Naive thymus-derived CD4-positive, alpha-beta T cell (primary cell): ENCODE measurements at places on chromosomes 16 and 17.

DNA sequence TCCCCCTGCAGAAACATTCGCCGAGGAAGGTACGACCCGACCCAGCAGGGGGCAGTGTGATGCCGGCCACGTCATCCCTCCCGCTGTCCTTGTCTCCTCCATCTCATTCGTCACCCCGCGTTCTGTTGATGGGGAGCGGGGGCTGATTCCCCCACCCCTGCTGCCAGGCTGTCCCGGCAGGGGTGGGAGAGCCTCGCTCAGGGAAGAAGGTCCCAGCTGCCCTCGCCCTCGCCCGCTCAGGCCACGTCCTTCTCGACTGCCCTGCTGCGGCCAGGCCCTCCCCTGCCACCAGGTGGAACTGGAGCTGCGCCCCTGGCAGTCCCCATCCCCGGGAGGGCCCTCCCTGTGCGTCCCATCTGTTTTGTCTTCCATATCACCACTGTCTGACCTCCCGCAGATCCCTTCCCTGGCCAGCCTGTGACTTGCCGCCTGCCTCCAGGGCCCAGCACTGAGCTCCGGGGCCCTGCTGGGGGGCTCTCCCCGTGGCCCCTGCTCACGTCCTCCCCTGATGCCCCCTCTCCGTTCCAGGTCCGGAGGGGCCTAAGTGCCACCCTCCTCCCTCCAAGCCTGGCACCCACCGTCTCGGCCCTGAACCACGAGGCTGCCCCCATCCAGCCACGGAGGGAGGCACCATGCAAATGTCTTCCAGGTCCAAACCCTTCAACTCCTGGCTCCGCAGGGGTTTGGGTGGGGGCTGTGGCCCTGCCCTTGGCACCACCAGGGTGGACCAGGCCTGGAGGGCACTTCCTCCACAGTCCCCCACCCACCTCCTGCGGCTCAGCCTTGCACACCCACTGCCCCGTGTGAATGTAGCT, 20.6 kb downstream of the ADAM11 start:
- peak overlapping the region; percentile 59 for H3K4me3 ChIP-seq
- no peaks in the 10 kb centered on the region for H3K27me3 ChIP-seq
- DNase-seq = peak; percentile 73
- no peak overlapping the region for H3K27ac ChIP-seq
- no peaks in the 10 kb centered on the region for H3K36me3 ChIP-seq

DNA sequence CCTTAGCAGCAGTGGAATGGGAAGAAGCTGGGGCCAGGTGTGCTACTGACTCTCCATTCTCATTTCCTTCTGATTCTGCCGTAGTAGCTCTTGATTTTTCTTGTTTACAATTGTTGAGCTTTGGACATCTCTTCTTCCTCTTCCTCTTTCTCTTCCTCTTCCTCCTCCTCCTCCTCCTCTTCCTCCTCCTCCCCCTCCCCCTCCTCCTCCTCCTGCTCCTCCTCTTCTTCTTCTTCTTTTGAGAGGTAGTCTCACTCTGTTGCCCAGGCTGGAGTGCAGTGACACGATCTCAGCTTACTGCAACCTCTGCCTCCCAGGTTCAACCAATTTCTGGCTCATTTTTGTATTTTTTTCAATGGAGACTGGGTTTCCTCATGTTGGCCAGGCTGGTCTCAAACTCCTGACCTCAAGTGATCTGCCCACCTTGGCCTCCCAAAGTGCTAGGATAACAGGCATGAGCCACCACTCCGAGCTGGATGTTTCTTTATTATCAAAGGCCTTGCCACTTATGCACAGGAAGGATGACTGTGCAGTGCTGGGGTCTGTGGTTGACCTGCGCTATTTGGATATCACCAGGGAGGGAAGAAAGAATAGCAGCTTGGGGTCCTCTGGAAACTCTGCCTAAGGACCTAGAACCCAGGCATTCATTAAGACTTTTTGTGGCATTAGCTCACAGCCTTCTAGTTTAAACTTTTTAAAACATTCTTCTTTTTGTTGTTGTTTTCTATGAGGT, 127.8 kb upstream of the KCNJ16 start:
- H3K36me3 ChIP-seq = no peaks in the 10 kb centered on the region
- no peak overlapping the region for H3K4me3 ChIP-seq
- no peaks in the 10 kb centered on the region for H3K4me1 ChIP-seq
- no peaks in the 10 kb centered on the region for H3K27me3 ChIP-seq

GRCh38 chr17:68585643-68586042, 15.5 kb downstream of the FAM20A start:
- no peak for DNase-seq
- H3K4me3 ChIP-seq = no peak overlapping the region
- no peaks in the 10 kb centered on the region for H3K36me3 ChIP-seq
- H3K27ac ChIP-seq = no peak overlapping the region

GRCh38 chr16:9650284-9650683, 531.9 kb downstream of the GRIN2A start:
- H3K4me1 ChIP-seq = no peaks in the 10 kb centered on the region
- H3K36me3 ChIP-seq = no peaks in the 10 kb centered on the region

- no peak overlapping the region for H3K27ac ChIP-seq
- DNase-seq = no peak
- peaks cover 19% of the 10 kb centered on the region for H3K4me1 ChIP-seq
- H3K36me3 ChIP-seq = no peaks in the 10 kb centered on the region
- peak overlapping the region; percentile 64 for H3K4me3 ChIP-seq
- H3K27me3 ChIP-seq = no peaks in the 10 kb centered on the region
Measured at GRCh38 chr16:2968368-2968737, 795 bp upstream of the PAQR4 start.

- no peak overlapping the region for H3K27ac ChIP-seq
- peak; percentile 71 for DNase-seq
- H3K27me3 ChIP-seq = no peaks in the 10 kb centered on the region
- H3K4me3 ChIP-seq = no peak overlapping the region
Measured at GRCh38 chr16:1300664-1301476, 8.6 kb upstream of the UBE2I start.

DNA sequence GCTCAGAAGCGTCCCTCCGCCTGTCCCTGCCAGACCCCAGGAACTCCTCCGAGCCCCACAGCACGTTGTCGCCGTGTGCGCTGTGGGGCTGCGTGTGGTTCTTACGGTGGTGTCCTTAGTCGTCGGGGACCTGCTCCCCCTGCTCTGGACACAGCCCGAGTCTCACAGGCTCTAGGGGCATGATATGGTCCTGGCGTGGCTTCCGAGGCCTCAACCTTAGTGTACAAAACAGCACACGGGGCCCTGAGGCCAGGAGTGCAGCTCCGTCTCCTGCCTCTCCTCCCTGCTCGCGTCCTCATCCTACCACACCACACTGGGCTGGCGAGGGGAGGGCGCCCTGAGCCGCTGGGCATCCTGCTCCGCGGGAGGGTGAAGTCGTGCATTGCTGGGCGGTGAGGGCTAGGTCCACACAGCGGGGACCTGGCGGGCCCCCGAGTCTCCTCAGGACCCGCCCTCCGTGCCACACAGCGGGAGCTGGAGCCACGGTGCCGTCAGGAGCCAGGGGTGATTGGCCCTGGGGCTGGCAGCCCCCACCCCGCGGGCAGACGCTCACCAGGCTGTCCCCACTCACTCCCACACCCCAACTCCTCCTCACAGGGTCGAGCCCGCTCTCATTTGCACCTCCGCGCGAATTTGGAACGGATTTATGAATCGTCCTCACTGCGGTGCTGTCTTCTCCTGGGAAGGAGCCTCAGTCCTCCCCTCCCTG, 1.2 kb upstream of the MAFG start:
- H3K4me1 ChIP-seq = peaks cover 31% of the 10 kb centered on the region
- DNase-seq = no peak
- peak overlapping the region; percentile 52 for H3K4me3 ChIP-seq
- no peaks in the 10 kb centered on the region for H3K36me3 ChIP-seq

- no peaks in the 10 kb centered on the region for H3K36me3 ChIP-seq
- no peak overlapping the region for H3K27ac ChIP-seq
Measured at GRCh38 chr16:85759631-85760419, 8.9 kb upstream of the C16orf74 start.

DNA sequence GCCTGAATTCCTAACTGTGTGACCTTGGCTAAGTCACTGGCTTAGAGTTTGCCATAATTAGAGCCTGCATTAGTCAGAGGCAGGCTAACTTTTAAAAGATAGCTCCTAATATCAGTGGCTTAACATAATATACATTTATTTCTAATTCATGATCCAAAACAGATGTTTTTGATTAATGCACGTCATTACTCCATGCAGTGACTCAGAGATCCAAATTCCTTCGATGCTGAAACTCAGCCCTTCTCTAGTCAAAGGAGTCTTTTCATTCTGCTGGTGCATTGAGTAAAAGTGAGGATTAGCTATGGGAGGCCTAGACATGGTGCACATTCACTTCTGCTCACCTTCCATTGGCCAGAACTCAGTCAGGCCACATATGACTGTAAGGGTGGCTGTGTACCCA, 49.8 kb downstream of the IRX3 start:
- H3K27ac ChIP-seq = no peak overlapping the region
- H3K4me3 ChIP-seq = no peak overlapping the region
- H3K4me1 ChIP-seq = no peaks in the 10 kb centered on the region

DNA sequence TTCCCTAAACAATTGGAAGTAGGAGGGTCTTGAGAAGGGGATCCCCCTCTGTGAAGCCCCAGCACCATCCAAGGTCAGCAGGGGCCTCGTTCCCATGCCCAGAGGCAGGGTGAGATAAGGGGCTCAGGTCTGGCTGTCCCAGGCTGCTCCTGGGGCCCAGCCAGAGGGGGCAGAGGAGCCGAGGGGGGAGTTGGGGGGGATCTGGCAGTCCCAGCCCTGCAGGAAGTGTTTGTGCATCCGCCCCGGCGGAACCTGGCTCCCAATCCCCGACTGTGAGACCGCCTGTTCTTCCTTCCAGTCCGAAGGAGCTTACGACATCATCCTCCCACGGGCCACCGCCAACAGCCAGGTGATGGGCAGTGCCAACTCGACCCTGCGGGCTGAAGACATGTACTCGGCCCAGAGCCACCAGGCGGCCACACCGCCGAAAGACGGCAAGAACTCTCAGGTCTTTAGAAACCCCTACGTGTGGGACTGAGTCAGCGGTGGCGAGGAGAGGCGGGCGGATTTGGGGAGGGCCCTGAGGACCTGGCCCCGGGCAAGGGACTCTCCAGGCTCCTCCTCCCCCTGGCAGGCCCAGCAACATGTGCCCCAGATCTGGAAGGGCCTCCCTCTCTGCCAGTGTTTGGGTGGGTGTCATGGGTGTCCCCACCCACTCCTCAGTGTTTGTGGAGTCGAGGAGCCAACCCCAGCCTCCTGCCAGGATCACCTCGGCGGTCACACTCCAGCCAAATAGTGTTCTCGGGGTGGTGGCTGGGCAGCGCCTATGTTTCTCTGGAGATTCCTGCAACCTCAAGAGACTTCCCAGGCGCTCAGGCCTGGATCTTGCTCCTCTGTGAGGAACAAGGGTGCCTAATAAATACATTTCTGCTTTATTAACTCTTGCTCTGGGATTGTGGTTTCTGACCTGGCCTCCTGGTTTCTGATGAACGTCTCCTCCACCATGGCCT, 14.9 kb downstream of the GPRC5C start:
- no peak for DNase-seq
- no peaks in the 10 kb centered on the region for H3K36me3 ChIP-seq
- H3K27ac ChIP-seq = no peak overlapping the region
- H3K4me1 ChIP-seq = no peaks in the 10 kb centered on the region
- H3K27me3 ChIP-seq = no peaks in the 10 kb centered on the region

- H3K4me1 ChIP-seq = peaks cover 19% of the 10 kb centered on the region
- H3K27ac ChIP-seq = no peak overlapping the region
- no peaks in the 10 kb centered on the region for H3K27me3 ChIP-seq
- H3K4me3 ChIP-seq = no peak overlapping the region
- no peaks in the 10 kb centered on the region for H3K36me3 ChIP-seq
- no peak for DNase-seq
Measured at GRCh38 chr16:75108792-75109731, 7.5 kb downstream of the LDHD start.

GRCh38 chr17:59126809-59127417, 20.2 kb upstream of the TRIM37 start:
- no peak overlapping the region for H3K4me3 ChIP-seq
- no peaks in the 10 kb centered on the region for H3K4me1 ChIP-seq
- H3K36me3 ChIP-seq = no peaks in the 10 kb centered on the region
- H3K27me3 ChIP-seq = no peaks in the 10 kb centered on the region

GRCh38 chr17:35236821-35237220, 6.1 kb upstream of the SLFN5 start:
- H3K4me1 ChIP-seq = peaks cover 32% of the 10 kb centered on the region
- DNase-seq = no peak
- no peak overlapping the region for H3K4me3 ChIP-seq
- H3K36me3 ChIP-seq = no peaks in the 10 kb centered on the region
- H3K27me3 ChIP-seq = no peaks in the 10 kb centered on the region

DNA sequence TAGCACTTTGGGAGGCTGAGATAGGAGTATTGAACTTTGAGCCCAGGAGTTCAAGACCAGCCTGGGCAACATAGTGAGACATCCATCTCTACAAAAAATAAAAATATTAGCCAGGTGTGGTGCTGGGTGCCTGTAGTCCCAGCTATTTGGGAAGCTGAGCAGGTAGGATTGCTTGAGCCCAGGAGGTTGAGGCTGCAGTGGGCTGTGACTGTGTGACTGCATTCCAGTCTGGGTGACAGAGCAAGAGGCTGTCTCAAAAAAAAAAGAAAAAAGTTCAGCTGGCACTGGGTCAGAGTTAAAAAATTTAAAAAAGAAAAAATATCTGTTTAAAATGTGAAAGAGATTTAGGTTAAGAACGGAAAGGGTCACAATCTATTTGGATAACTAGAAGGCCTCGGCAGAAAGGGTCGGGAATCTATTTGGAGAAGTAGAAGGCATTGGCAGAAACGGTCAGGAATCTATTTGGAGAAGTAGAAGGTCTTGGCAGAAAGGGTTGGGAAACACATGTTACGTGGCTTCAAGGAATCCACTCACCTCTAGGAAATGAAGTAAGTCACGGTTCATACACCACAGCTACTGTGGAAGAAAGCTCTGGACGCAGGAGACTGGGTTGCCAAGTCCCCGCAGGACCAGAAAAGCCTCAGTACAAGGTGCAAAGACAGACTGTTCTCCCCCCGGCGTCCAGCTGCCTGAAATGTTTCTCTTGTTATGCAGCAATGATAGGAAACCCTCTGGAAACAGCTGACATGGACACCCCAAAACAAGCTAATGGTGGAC, 25.3 kb downstream of the LMF1 start:
- no peaks in the 10 kb centered on the region for H3K27me3 ChIP-seq
- DNase-seq = no peak
- no peak overlapping the region for H3K27ac ChIP-seq
- no peaks in the 10 kb centered on the region for H3K4me1 ChIP-seq
- no peak overlapping the region for H3K4me3 ChIP-seq

DNA sequence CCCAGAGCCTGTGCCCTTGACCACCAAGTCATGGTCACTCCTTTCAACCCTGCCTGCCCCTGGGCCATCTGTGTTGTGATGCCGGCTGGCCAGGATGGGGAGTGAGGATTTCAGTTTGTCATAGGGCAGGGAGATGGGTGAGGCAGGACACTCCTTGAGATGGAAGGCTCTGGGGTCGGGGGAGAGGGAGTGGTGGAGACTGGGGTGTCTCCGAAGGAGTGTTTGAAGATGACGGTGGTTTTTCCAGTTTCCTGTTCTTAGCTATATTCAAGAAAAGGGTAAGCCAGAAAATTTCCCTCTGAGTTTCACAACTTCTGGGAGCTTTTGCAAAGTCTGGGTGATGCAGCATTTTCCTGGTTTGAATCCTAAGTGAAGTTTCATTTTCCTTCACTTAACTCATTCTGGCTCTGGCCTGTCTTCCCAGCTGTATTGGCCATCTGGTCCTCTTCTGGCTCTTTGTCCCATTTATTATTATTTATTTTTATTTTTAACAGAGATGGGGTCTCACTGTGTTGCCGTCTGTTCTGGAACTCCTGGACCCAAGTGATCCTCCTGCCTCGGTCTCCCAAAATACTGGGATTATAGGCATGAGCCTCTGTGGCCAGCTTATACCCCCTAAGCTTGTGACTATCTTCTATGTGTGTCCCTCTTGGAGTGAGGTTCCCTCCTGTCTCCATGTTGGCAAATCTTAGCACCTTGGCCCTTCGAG, 27.7 kb downstream of the ABCC1 start:
- H3K4me3 ChIP-seq = no peak overlapping the region
- no peak overlapping the region for H3K27ac ChIP-seq
- no peaks in the 10 kb centered on the region for H3K4me1 ChIP-seq
- peaks cover 24% of the 10 kb centered on the region for H3K36me3 ChIP-seq
